ENCODE measurements at places on chromosomes 2 and 18. TPM values are rescaled to one million over a fixed set of nuclear protein-coding genes. Genes with fewer than 3 reads are reported as not detected.
A peak's percentile ranks its signal among the peaks of the same experiment; 100 is the strongest.

DNA sequence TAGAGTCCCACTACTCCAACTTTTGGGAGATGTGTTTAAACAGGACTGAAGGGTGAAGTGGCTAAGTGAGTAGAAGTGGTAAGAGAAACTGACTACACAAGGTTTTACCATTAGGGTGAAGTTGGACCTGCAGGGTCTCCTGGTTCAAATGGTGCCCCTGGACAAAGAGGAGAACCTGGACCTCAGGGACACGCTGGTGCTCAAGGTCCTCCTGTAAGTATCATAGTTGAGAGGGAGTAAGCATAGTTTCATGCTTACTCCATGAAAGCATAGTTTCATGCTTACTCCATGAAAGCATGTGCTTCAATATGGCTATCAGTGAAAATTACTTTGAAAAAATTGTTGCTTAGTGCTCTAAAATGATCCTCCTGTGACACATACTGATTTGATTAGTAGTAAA, 19.1 kb downstream of the COL3A1 start:
- DNase-seq = no peak

DNA sequence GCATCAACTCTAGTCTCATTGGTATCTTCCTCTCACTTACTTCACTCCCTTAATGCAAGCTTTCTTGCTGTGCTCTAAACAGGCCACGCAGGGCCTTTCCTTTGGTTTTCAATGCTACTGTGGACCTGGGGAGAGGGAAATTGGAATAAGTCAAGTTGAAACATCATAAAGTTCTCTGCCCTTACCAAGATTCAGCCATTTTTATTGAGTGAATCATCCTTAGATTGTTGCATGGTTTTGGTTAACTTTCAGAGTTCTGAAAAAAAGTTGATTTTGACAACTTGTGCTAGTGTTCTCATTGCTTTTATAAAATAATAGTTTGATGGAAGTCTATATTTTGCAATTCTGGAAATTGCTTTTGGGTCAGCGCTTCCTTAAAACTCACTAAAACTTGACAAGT, 852.8 kb upstream of the ACVR2A start:
- DNase-seq = no peak

DNA sequence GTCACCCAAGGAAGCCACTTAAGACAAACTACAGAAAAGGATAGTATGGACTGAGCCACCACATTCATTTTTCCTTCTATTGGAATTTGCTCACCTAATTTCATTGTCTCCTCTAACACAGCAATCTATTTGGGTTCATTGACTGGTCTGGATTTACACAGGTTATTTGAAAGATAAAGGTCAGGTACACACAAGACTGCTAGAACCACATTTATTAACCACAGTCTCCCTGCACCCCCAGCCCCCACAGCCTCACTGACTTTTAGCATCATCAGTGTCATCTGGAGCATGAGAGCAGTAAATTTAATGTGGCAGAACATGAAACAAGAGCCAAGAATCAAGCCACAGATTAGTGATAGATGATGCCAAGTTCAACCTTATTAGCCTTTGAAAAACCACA, 226.9 kb upstream of the GYPC start:
- DNase-seq = no peak

DNA sequence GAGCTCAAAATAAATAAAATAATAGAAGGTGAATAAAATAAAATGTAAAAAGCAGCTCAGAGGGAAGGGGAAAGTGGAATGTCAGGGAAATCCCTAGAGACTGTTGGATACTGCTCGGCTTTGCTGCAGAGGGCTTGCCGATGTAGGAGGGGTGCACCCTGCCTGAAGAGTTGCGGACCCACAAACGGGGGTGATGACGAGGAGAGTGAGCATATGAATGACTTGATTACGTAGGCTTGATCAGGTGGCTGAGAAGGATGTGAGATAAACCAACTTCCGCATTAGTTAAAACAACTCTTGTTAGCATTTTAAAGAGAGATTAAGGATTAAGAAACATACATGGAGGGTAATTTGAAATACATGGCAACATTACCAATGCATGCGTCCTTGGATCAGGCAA, 21.0 kb upstream of the TMEM237 start:
- no peak for DNase-seq

- no peak for DNase-seq
Observed at GRCh38 chr2:239009589-239009961, 161.7 kb downstream of the TWIST2 start.

- DNase-seq = no peak
Observed at GRCh38 chr2:59171019-59171418, 929.9 kb upstream of the FANCL start.

- peak; percentile 37 for DNase-seq
Observed at GRCh38 chr2:9760069-9760901, 83.0 kb upstream of the TAF1B start.

DNA sequence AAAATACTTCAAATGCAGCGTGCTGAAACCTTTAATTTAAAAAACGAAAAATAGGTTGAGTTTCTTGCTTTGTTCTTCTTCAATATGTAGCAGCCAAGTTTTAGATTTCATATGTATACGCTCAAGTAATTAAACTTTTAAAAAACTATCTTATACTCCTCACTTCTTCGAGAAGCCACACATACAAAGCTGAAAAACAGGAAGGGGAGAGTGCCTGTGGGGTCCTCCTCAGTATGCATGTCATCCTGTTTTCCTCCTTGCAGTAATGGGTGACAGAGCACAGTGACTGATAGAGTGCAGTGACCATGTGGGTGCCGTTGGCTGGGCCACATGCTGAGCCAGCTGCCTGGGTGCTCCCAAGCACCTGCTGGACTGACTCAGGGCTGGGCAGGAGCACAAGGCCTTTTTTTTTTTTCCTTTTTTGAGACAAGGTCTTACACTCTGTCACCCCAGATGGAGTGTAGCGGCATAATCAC, 33.3 kb downstream of the UXS1 start:
- no peak for DNase-seq

- DNase-seq = no peak
Observed at GRCh38 chr2:156792242-156792840, 356.2 kb downstream of the GPD2 start.

GRCh38 chr2:100320547-100321178, 1.6 kb downstream of the LONRF2 start:
- no peak for DNase-seq

- DNase-seq = no peak
Observed at GRCh38 chr2:233351423-233351822, 2.9 kb upstream of the DGKD start.

- peak; percentile 75 for DNase-seq
Observed at GRCh38 chr18:34122724-34123334, 101.9 kb downstream of the NOL4 start.

DNA sequence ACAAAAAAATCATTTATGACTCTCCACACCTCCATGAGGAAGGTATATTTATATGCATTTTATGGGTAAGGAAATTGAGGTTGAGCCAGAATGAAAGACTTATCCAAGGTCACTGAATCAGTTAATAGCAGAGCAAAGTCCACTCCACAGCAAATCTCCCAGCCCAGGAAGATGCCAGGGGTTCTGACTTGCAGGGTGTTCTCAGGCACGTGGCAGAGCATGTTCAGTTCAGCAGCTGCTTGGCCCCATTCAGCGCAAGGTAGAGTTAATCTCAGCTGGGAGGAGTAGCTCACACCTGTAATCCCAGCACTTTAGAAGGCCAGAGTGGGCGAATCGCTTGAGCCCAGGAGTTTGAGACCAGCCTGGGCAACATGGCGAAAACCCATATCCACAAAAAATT, 17.8 kb upstream of the DGKD start:
- no peak for DNase-seq

DNA sequence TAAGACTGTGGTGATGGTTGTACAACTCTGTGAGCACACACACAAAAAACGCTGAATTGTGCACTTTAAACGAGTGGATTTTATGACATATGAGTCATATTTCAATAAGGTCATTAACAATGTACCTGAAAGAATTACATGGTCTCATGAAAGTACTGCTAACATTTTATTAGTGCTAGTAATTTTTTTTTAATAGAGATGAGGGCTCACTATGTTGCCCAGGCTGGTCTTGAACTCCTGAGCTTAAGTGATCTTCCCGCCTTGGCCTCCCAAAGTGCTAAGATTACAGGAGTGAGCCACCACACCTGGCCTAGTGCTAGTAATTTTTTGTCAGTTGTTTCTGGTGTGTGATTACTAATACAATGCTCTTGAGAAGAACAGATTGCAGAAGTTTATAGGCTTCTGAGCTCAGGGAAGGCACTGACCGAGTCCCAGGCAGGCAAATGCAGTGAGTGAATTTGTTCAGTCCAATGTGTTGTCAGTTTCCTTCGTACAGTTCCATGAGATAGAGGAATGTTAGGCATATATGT, 177.0 kb downstream of the TGIF1 start:
- DNase-seq = no peak

DNA sequence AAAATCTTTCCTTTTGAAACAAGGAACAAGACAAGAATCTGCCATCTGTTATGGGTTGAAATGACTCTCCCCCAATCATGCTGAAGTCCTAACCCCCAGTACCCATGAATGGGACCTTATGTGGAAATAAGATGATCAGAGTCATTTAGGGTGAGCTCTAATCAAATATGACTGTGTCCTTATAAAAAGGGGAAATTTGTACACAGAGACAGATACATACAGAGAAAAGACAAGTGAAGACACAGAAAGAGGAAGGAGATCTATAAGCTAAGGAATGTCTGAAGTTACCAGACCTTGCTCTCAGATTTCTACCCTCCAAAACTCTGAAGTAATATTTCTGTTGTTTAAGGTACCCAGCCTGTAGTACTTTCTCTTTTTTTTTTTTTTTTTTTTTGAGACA, 15.7 kb downstream of the TGFBRAP1 start:
- DNase-seq = no peak

DNA sequence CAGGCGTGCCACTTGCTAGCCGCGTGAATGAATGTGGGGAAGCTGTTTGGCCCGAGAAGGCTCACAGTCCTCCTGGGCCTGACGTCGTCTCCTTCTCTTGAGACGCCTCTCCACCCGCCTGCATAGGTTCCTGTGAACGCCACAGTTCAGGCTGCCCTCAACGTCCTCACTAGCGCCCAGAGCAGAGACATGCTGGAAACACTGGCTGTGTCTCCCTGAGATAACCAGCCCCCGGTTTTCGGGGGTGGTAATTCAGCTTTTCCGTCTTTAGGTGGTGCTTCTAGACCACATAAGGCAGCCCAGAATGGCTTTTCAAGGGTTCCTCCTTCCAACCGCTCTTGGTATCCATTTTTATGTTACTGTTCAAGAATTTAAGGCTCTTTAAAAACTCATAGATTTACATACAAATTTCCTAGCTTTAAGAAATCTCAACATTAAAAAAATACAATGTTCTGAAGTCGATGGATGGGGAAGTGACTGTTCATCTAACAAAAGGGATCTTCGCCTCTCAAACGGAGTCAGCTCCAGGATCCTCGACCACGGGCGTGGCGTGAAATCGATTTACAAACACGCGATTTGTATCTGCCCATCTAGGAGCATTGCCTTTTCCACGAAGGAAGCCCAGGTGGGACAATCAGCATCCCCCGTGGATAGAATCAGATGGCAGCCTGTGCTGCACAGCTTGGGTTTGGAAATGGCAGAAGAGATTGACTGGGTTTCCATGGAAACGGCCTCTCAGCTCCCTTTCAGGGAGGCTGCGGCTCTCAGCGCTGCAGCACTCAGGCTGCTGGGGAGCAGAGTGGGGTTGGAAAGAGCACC, 110.6 kb upstream of the PXDN start:
- peak; percentile 48 for DNase-seq

Gene ZNF396
- 0.51 TPM for total RNA-seq

Gene MC5R
- total RNA-seq = not detected

Gene WIPF1
- total RNA-seq = 14.1 TPM

Gene RASGRP3
- 202 TPM for total RNA-seq

Gene SP140
- total RNA-seq = 0.09 TPM

Gene RANBP2
- total RNA-seq = 126 TPM

Gene C2orf74
- total RNA-seq = 18.6 TPM

Gene AOX1
- total RNA-seq = 2.4 TPM

Data from dermis blood vessel endothelial cell (primary cell).